Smooth muscle cell of the coronary artery (primary cell): ENCODE measurements at places on chromosomes 5 and 9. TPM values are rescaled to one million over a fixed set of nuclear protein-coding genes. Genes with fewer than 3 reads are reported as not detected.

MARCHF11 gene
- not detected in 2 replicates for total RNA-seq

PTPN3 gene
- 0.47 and 2.7 TPM in 2 replicates for total RNA-seq

PCDHB5 gene
- total RNA-seq, result 2.3 and 3.7 TPM in 2 replicates

FAM78A gene
- total RNA-seq, result 0.30 and 0.59 TPM in 2 replicates
